ENCODE measurements at places on chromosomes 4 and X.

GRCh38 chr4:127975121-127975770 is 10.0 kb downstream of the ABHD18 start:
- DNase-seq, result no peak

- no peak for DNase-seq
Measured at GRCh38 chr4:1192091-1192492, 19.7 kb upstream of the SPON2 start.

GRCh38 chr4:78293348-78293747 is 236.2 kb downstream of the FRAS1 start:
- no peak for DNase-seq

DNA sequence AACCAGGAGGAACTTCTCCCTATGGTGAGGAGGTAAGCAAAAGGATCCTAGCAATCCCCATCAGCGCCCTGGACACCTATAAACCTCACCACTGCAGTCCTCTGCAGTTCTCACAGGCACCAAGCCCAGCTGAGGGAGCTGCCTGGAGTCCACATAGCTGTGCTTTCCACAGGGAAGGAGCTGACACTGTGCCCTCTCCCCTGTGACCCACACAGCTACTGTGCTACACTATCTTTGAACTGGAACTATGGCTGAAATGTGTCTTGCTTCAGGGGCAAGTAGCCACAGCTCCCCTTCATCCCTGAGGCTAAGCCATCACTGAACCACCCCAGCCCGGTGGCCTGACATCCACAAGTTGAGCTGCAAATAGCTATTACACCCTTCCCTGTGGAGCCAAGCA is 208.5 kb upstream of the RPL34 start:
- DNase-seq, result no peak

DNA sequence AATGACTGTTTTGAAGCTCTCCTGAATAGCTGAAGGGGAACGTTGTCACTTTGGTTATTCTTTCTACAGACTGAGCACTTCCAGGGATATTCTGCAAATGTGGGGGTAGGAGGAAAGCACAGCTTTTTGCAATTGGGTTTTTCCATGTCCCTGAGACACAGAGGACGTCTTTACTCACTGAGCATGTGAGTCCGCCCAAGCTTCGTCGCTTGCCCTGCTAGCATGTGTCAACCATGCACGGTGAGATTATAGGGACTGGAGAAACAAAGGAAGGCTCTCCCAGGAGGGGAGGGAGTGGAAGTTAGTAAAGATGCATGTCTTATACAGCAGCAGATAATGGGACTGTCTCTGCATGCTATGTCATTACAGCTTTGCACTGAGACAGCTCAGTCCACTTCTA is 111.5 kb upstream of the SFRP2 start:
- DNase-seq, result no peak

DNA sequence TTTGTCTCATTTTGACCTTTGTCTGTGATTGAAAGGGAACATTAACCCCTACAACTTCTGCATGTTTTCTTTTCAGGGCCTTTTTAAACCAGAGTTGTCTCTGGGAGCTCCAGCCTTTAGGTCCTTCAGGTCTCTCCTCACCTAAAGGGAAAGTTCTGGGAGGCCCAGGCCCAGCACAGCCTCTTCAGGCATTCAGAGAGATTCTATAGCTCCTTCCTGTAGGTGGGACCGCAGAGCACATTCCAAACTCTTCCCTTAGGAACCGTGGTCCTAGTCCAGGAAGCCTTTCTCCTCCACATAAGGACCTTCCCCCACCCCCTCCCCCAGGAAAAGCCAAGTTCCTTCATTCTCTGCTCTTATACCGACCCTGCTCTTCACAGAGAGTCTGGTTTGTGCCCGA is 14.9 kb downstream of the NKX6-1 start:
- DNase-seq, result no peak

- DNase-seq, result no peak
Measured at GRCh38 chr4:5032813-5033212, 13.6 kb upstream of the CYTL1 start.

DNA sequence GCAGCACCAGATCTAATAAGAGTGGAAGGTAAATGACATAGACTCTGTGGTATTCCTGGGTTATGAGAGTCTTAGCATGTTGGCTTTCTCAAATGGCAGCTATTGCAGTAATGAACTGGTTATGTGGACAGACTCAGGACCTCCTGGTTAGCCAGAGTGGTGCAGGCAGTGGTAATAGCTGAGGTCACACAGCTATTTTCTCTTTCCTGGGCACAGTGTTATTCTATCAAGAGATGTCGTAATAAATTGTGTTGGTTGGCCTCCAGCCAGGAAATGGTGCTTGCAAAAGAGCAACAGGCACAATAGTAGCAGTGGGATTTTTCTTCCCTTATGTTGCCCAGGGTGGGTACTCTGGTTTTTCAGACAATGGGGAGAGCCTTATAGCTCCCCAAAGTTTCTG is 279.2 kb upstream of the FGF16 start:
- DNase-seq, result no peak

- no peak for DNase-seq
Measured at GRCh38 chrX:41946235-41946634, 22.9 kb upstream of the CASK start.

DNA sequence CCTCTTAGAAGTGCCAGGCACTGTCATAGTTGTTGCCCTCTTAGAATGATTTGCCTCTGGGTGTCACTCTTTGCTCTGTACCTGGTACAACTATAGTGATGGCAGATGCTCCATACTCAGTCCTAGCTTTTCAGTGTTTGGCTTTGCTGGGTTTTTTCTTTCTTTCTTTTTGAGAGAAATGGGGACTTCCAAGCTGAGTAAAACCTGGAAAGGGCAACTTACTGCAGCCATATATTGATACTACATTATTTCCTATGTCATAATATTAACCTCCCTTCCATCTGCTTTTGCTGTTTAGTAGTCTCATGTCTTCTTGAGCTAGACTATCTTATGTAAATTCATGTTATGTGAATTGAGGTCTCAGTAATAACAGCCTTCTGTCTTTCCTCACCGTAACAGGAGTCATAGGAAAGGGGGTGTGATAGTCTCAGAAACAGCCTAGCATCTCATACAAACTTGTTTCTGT is 49.0 kb downstream of the NIPAL1 start:
- DNase-seq, result no peak

DNA sequence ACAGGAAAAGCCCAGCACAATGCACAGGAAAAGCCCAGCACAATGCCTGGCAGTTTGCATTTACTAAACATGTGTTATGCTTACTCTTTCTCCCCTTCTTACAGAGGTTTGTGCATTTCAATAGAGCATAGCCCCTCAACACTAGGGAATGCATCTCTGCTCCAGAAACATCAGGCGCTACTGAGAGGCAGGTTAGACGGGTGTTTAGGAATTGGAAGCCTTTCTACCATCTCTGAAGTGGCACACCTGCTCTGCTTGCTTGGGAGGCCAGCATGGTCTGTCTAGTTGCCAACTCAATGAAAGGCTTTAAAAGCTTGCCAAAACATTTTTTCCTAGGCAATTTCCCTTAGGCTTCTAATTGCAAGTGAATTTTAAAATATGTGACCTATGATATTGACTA is 55.7 kb downstream of the GRID2 start:
- no peak for DNase-seq

GRCh38 chr4:47382846-47383360 is 80.6 kb downstream of the COMMD8 start:
- no peak for DNase-seq
